ENCODE measurements at places on chromosomes 7 and 10. TPM values are rescaled to one million over a fixed set of nuclear protein-coding genes. Genes with fewer than 3 reads are reported as not detected.

WNT2 gene
- 0.14 TPM for total RNA-seq

GFRA1 gene
- 5.1 TPM for total RNA-seq

SAP25 gene
- total RNA-seq: 1.1 TPM

VTI1A gene
- 20.5 TPM for total RNA-seq

MACC1 gene
- total RNA-seq: 0.03 TPM

ASAH2 gene
- total RNA-seq: not detected

Data from left ventricle myocardium inferior (tissue), 1 donor.